HEK293T (cell line): ENCODE measurements at places on chromosomes 13 and 19.
A peak's percentile ranks its signal among the peaks of the same experiment; 100 is the strongest.

DNA sequence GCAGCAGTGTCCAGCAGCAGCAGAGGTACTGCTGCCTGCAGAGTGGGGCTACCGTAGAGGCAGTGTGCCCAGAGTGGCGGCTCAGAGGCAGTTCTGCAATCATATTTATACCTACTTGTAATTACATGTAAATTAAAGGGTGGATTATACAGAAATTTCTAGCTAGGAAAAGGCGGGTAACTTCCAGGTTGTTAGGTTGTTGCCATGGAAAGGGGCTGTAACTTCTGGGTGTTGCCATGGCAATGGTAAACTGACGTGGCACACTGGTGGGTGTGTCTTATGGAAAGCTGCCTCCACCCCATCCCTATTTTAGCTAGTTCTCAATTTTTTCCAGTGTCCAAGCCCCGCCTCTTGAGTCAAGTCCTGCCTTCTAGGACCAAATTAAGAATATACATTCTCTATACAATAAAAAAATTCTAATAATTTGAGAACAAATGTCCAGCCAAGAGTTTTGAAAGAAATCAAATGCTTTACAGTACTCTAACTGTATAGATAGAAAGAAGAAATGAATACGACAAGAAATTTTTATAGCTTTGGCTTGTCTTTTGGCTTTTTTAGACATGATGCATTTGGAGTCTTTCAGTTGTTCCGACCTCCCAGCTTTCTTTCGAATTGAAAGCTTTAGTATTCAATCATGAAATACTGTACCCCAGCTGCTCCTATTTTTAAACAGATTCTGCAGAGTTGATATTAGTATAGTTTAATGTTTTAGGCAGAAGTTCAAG, 816.6 kb downstream of the DIAPH3 start:
- no peak for DNase-seq

- DNase-seq, result no peak
These were observed 18.8 kb upstream of the MED4 start for GRCh38 chr13:48113756-48114130.

GRCh38 chr19:8017808-8018207, 12.4 kb upstream of the ELAVL1 start:
- peak; percentile 48 for DNase-seq

DNA sequence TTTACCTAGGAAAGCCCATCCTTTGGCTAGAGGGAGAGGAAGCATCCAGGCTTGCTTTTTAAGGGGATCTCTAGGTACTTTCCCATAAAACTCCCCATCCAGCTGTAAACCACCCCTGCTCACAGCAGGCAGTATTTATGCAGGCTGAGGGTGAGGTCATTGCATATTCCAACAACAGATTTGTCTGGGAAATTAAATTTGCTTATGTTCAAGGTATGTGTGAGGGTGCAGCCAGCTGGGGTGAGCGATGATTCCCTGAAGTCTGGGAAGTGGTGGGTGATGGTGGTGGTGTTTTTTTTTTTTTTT, 96.3 kb upstream of the C1QTNF9B start:
- DNase-seq, result no peak

- DNase-seq, result no peak
These were observed 6.6 kb upstream of the OR10H5 start for GRCh38 chr19:15780610-15781418.

GRCh38 chr13:78430166-78430791, 173.1 kb downstream of the POU4F1 start:
- DNase-seq, result peak; percentile 58

DNA sequence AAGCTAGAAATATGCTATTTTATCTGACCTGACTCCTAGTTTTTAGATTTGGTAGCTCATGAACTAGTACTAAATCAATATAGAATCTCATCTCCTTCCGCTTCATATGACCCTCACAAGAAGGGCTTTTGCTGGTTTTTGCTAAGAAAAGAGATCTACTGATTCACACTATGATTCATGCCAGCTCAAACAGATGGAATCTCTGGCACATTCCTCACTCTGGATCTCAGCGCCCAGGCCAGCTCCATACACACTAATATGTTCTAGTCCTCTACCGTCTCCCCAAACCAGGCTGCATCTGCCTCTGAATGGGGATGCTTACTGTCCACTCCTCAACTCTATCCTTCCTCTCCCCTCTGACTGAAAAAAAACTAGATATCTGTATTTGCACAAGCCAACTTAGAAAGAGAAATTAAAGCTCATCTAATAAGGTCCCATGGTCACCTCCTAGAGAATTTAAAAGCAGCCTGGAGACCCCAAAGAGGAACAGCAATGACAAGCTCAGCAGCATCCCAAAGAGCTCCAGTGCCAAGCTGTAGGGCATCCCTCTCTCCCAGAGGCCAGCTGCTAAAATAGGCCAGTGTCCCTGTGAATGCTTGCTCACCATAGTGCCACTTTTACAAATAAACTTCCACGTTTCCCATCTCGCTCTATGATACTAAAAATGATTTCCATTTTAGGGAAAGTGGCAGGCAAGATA, 74.9 kb downstream of the LHFPL6 start:
- DNase-seq, result no peak

DNA sequence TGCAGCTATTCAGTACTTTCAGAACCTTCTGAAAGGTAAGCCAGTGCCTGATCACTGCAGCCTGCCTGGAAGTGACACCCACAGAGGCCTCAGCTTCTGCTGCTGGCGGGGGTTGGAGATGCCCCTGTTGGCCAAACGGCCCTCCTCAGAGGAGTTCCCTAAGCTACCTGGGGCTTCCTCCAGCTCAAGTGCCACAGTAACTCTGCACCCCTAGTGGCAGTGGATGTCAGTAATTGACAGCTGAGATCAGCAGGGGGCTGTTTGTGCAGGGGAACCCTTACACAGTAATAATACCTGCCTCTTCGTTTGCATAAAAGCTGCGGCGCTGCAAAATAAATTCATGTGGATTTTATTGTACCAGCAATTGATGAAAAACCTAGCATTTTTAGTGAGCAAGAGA, 28.9 kb downstream of the TDRD12 start:
- DNase-seq, result no peak

GRCh38 chr13:40109351-40109844, 453.9 kb downstream of the COG6 start:
- DNase-seq, result no peak

GRCh38 chr19:7565332-7565731, 29.8 kb downstream of the PNPLA6 start:
- no peak for DNase-seq

DNA sequence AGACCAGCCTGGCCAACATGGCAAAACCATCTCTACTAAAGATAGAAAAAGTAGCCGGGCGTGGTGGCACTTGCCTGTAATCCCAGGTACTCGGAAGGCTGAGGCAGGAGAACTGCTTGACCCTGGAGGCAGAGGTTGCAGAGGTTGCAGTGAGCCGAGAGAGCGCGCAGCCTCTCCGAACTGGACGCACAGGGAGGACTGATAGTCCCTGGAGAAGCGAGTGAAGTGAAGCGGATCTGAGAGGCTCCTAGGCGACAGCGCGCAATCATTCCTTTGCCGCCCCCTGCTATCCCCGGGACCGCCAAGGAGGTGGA, 233 bp downstream of the ZNF561 start:
- no peak for DNase-seq
